ENCODE measurements at places on chromosomes 11 and 22. TPM values are rescaled to one million over a fixed set of nuclear protein-coding genes. Genes with fewer than 3 reads are reported as not detected.

DNA sequence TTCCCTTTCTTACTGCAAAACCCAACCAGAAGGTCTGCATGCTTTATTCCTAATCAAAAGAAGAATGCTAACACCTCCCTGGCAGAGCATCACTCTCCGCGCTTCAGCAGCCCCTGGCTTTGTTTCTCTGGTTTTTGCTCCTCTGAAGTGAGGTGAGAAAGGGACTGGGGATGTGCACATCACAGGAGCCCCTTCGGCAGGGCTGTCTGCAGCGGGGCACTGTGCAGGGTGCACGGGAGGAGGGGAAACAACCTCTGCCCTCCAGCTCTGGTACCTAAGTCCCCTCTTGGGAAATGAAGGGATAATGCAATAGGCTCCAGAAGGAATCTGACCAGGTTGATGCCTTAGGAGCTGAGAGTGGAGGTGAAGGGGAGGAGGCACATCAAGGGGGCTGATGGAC lies 312.7 kb downstream of the NTM start:
- H3K4me1 ChIP-seq, result peaks cover 1% of the 10 kb centered on the region
- DNase-seq, result no peak
- H3K27me3 ChIP-seq, result no peaks in the 10 kb centered on the region

DNA sequence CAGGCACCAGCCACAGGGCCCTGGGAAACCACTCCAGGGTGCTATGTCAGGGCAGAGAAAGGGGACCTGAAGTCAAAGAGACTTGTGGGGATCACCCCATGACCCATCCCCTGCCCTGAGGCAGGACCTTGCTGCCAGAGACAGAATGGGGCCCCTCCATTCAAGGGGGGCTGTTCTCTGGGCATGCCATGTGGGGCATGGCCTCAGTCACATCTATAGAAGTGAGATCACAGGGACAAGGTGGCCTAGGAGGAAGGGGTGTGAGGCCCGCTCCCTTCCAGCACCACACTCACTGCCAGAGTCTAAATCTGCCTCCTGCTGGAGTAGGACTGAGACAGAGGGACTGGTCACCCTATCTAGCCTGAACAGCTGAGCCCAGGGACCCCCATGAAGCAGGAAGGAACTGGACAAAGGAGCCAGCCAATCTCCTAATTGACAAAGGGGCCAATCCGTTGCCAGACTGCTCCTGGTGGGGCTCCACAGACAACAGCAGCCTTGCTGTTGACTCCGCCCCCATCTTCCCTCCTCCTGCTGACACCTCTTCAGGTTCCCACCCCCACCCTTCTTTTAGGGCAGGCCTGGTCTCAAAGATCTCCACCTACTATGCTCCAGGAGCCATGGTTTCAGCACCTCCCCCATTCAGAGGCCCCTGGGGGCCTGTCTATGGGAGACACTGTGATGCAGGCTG lies 26.0 kb downstream of the NEAT1 start:
- H3K36me3 ChIP-seq, result peaks cover 18% of the 10 kb centered on the region
- H3K4me3 ChIP-seq, result no peak overlapping the region
- H3K4me1 ChIP-seq, result peaks cover 1% of the 10 kb centered on the region
- no peak overlapping the region for H3K27ac ChIP-seq

Gene IL18
- total RNA-seq, result not detected

DNA sequence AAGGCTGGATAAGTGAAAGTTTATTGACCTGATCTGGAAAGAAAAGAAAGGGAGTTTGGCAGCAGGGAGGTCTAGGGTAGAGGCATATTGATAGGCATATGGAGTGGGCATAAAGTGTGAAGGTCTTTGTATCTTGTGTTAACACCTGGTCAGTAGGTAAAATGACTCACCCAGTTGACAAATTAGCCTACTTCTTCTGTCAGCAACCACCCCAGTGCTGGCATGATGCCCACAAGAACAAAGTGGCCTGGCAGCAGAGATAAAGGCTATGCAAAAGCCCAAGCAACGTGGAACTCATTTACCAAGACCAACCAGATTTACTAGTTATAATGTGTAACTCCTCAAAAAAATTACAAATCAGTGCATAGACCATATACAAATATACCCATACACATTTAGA lies 4.9 kb downstream of the OR10A3 start:
- H3K27me3 ChIP-seq, result no peaks in the 10 kb centered on the region
- no peaks in the 10 kb centered on the region for H3K36me3 ChIP-seq
- no peaks in the 10 kb centered on the region for H3K4me1 ChIP-seq
- H3K27ac ChIP-seq, result no peak overlapping the region

GRCh38 chr11:8361206-8361605 lies 97.5 kb upstream of the LMO1 start:
- H3K36me3 ChIP-seq, result no peaks in the 10 kb centered on the region
- H3K4me1 ChIP-seq, result no peaks in the 10 kb centered on the region
- DNase-seq, result no peak

Gene KRTAP5-10
- not detected for total RNA-seq

Gene WNT7B
- not detected for total RNA-seq

- H3K36me3 ChIP-seq, result peaks cover 2% of the 10 kb centered on the region
- H3K27ac ChIP-seq, result peak overlapping the region; percentile 10
- no peaks in the 10 kb centered on the region for H3K27me3 ChIP-seq
- peaks cover 16% of the 10 kb centered on the region for H3K4me1 ChIP-seq
Observed at GRCh38 chr11:95229993-95230809, 801 bp downstream of the SESN3 start.

Gene MS4A6E
- total RNA-seq, result not detected

Gene TMPRSS13
- 1.4 TPM for total RNA-seq

Gene CCDC179
- total RNA-seq, result not detected

DNA sequence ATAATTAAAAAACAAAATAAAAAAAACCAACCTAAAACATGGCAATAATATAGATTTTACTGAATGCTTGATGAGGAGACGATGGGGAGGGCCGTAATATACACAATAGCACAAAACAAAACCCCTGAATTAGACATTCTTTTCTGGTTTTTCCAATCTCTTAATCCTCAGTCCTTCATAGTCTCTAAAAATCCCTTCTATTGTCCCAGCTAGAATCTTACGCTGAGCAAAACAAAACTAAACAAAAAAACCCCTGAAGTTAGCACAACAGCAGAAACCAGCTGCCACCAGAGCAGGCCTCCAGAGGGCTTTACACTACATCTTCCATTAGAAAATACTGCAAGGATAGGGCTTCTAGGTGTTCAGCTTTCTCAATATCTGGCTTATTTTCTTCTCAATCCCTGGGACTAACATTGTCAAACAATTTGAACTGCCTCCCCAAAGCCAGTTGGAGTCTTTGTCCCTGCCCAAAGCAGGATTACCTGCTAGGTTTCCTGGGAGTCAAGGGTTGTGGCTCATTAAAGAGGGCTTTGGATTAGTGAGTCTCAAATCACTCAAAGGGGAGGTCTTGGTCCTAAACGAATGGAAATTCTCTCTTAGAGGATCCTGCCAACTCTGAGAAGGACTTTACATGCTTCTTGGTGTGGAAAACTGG lies 2.1 kb upstream of the RNF26 start:
- peaks cover 4% of the 10 kb centered on the region for H3K36me3 ChIP-seq
- no peaks in the 10 kb centered on the region for H3K27me3 ChIP-seq
- peaks cover 21% of the 10 kb centered on the region for H3K4me1 ChIP-seq
- H3K27ac ChIP-seq, result no peak overlapping the region

Gene MS4A12
- total RNA-seq, result not detected

DNA sequence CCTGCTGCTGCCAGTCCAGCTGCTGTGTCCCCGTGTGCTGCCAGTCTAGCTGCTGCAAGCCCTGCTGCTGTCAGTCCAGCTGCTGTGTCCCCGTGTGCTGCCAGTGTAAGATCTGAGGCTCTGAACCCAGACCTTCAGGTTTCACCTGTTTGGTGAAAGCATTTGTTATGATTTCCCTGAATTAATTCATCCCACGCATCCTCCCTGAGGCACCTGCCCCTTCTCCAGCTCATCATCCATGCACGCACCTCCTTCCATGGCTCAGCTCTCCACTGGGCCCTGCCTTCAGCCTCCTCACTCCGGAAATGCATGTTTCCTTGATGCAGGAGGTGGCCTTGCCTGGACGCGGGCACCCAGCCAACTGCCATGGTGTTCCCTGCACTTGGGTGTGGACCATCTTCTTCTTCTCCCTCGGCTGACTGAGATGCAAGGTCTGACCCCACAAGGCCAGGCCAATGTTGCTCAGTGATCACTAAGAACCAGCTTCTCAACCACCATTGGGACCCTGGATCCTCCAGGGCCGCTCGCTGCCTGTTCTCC lies 788 bp downstream of the KRTAP5-10 start:
- no peak for DNase-seq
- peaks cover 2% of the 10 kb centered on the region for H3K27me3 ChIP-seq
- no peak overlapping the region for H3K4me3 ChIP-seq

DNA sequence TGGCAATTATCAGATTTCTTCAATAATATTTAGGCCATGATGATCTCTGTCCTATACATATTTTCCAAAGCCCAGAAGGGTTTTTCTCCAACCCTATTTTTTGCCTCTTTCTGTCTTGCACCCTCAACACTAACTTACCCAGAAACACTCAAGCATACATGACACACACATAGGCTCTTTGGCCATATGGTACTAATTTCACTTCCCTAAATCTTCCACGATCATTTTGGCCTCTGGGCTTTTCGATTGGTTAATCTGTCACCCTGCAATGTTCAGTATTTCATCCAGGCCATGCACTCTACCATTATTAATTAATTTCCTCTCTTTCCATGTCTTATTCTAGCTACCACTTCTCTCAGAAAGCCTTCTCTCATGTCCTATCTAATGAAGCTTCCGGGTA lies 59.8 kb downstream of the LUZP2 start:
- no peak overlapping the region for H3K4me3 ChIP-seq
- H3K27ac ChIP-seq, result no peak overlapping the region
- DNase-seq, result no peak
- H3K36me3 ChIP-seq, result no peaks in the 10 kb centered on the region
- H3K27me3 ChIP-seq, result no peaks in the 10 kb centered on the region

DNA sequence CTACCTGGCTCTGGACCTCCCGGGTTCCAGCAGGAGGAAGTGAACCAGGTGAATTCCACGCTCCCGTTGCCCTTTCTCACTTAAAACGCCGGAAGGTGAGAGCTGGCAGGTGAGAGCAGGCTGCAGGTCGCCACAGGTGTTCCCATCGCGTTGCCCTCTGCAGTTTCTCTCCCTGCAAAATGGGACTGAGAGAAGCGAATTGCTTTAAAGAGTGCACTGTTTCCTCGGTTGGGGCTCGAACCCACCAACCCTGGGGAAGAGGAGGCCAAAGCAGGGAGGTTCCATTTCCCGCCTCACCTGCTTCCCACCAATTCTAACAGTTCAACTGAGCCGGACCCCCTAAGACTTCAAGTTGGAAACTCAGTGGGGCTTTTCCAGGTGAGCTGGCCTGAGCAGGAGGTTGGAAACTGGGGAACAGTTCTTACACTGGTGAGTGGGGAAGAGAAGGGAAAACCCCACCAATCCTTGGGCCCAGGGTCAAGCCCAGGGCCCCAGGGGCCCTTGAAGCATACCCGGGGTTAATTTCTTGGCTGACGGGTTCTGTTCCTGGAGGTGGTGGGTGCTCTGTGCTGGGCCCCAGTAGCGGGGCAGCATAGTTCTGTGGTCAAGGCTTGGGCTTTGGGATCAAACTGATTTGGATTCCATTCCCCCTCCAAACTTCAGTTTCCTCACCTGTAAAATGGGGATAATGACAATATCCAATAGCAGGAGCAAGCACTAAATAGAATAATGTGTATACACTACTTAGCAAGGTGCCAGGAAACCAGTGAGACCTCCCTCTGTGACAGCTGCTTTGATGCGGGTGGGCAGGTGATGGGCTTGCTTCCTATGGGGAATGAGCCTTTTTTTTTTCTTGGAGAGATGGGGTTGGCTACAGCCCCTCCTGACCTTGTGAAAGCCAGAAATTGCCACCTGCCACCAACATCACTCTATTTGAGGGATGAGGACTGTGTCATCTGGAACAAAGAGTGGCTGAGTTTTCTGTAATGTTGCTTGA lies 788 bp downstream of the CD82 start:
- no peaks in the 10 kb centered on the region for H3K27me3 ChIP-seq
- peak overlapping the region; percentile 66 for H3K27ac ChIP-seq
- peaks cover 70% of the 10 kb centered on the region for H3K4me1 ChIP-seq

DNA sequence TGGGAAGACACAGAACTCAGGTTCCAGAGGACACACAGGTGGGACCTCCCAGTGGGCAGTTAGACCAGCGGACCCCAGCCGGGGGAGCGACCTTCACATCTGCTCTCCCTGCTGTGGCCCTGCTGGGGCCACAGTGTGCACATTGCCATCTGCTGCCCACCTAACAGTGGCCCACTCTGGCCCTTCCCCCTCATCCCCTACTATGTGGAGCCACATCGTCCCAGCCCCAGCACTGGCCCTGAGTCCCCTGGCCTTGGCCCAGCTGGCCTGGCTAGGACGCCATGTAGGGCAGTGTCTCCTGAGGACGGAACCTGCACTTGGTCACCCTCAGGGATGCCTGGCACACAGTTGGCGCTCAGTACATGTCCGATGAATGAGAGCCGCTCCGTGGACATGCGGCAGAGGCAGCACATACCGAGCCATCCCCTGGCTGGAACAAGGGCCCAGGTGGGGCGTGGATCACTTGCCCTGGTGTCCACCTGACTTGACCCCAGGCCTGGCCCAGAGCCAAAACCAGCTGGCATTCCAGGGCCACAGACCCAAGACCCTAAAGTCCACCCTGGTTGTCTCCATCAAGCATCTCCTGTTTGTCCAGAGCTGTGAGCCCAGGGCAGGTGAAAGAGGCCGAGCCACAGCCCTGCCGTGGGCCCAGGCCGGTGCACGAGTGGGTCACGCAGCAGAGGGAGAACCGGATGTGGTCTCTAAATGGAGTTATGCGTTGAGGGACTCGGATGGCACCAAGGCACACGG lies 93.1 kb upstream of the FGF3 start:
- no peak for DNase-seq
- H3K4me1 ChIP-seq, result peaks cover 2% of the 10 kb centered on the region
- H3K4me3 ChIP-seq, result no peak overlapping the region
- no peaks in the 10 kb centered on the region for H3K36me3 ChIP-seq
- H3K27me3 ChIP-seq, result peaks cover 27% of the 10 kb centered on the region
- no peak overlapping the region for H3K27ac ChIP-seq

GRCh38 chr11:72173291-72173690 lies 18.6 kb upstream of the FOLR1 start:
- H3K27me3 ChIP-seq, result no peaks in the 10 kb centered on the region
- no peaks in the 10 kb centered on the region for H3K4me1 ChIP-seq
- no peak for DNase-seq
- H3K4me3 ChIP-seq, result no peak overlapping the region

GRCh38 chr11:100870138-100870537 lies 183.1 kb downstream of the ARHGAP42 start:
- no peaks in the 10 kb centered on the region for H3K36me3 ChIP-seq
- DNase-seq, result no peak
- no peaks in the 10 kb centered on the region for H3K4me1 ChIP-seq
- H3K4me3 ChIP-seq, result no peak overlapping the region
- no peaks in the 10 kb centered on the region for H3K27me3 ChIP-seq

Gene JAM3
- total RNA-seq, result 13.5 TPM

- H3K36me3 ChIP-seq, result no peaks in the 10 kb centered on the region
Observed at GRCh38 chr11:88491674-88492073, 154.1 kb upstream of the CTSC start.

Gene TSGA10IP
- total RNA-seq, result not detected
